CD4-positive, alpha-beta T cell treated with Interleukin-10 for 1 hour (primary cell): ENCODE measurements at places on chromosomes 6 and 20.

GRCh38 chr6:161108916-161109315 is 117.3 kb downstream of the MAP3K4 start:
- no peak for DNase-seq

DNA sequence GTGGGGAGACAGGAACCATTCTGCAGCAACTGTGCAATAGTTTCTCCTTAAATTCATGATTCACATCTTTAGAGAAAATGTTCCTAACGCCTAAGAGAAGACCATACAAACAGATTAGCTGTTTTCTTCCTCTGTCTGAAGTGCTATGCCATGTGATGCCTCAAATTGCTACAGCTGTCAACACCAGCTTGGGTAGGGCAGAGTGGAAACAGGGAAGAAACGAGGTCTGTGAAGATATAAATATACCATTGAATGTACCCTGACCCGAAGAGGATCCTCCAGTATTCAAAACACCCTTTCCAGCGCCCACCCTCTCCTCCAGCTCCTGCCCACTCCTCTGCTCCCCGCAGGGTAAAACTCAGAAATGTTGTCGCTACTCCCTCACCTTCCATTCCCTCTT is 40.3 kb upstream of the PRND start:
- DNase-seq: no peak

- peak; percentile 18 for DNase-seq
Measured at GRCh38 chr6:125749865-125750691, 646 bp downstream of the HEY2 start.

GRCh38 chr20:7657569-7657968 is 282.7 kb downstream of the HAO1 start:
- DNase-seq: no peak

DNA sequence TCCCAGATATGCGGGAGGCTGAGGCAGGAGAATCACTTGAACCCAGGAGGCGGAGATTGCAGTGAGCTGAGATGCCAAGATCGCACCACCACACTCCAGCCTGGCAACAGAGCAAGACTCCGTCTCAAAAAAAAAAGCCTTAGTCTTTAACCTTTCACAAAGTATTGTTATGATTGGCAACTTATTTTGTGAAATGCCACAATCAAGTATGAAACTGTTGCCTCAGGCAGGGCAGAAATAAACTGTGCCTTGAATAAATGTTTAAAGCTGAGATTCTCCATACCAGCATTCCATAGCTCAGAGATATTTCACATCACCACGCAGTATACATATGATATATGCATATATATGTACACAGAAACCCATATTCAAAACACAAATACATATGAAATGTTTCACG is 120.1 kb upstream of the CCDC28A start:
- DNase-seq: no peak

GRCh38 chr6:16712931-16713484 is 48.3 kb downstream of the ATXN1 start:
- peak; percentile 57 for DNase-seq

DNA sequence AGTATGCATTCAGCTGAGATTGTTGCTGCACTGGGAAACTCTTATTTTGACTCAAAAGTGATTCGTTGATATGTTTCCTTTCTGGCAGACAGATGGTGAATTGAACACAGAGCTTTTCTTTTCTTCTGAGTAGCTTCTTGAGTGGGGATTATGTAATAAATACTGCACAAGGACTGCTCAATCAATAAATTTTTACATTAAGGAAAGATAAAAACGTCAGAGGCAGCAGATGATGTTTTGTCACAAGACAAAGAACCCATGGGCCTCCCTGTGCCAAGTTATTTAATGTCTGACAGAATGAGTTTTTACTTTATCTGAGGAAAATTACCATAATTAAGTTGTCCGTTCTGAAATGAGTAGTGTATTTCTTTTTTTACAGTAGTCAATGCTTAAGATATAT is 460.3 kb downstream of the UTRN start:
- no peak for DNase-seq

GRCh38 chr6:121426686-121427085 is 8.8 kb upstream of the GJA1 start:
- no peak for DNase-seq

DNA sequence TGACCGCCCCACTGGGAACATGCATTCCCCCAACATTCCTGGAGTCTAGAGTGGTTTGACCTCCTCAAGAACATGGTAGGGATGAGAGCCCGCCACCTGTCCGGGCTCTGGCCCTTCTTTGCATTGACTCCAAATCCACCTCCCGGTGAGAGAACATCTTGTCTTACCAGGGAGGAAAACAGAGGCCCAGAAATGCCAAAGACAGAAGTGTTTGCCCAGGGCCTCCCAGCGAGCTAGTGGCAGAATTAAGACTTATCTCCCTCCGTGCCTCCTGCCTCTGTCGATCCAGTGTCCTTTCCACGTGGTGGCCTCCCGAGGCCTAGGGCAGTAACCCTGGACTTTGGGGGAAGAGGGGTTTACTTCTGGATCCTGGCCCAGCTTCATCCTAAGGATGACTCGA is 134.8 kb downstream of the JPH2 start:
- no peak for DNase-seq

DNA sequence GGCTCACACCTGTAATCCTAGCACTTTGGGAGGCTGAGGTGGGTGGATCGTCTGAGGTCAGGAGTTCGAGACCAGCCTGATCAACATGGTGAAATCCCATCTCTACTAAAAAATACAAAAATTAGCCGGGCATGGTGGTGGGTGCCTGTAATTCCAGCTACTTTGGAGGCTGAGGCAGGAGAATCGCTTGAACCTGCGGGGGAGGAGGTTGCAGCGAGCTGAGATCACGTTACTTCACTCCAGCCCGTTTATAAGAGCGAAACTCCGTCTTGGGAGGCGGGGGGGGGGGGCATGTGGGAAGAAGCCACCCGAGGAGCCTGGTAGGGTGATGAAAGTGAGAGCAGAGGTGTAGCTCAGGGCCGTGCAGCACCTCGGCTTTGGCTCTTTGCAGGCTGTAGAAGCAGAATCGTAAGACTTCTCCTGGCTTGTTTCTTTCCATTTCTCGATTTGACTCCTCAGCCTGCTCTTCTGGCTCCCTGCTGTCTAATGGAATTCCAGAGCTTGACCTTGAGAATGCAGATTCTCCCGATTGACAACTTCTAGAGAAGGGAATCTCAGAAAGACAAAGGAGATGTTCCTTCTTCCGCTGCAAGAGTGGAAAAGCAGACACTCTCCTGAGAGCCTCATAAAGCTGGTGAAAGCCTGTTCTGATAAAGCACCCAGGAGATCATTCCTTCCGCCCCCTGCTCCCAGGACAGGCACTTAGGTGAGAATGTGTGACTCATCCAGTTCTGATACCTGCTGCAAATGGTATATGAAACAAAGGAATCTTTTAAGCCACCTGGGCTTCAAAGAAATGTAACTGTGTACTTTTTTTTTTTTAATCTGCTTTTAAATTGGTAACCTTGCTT is 26.0 kb upstream of the PPP1R16B start:
- DNase-seq: no peak

- DNase-seq: no peak
Measured at GRCh38 chr6:16735014-16735413, 26.2 kb downstream of the ATXN1 start.

DNA sequence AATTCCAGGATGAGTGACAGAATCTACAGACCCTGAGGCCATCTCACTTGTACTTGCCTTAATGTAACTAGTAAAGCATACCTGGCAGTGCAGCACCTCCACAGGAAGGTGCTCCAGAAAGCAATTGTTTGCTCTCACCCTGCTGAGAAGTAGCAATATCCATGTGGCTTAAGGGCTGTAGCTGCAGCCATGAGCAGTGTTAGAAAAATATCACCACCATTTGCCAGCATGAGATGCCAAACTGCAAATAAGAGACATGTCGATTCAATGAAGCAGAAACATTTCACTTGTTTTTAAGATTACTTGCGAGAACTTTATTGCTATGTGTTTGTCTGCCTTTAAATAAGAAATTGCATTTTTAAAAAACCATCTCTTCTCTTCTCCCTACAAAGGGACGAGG is 151.5 kb downstream of the PRL start:
- DNase-seq: no peak

- no peak for DNase-seq
Measured at GRCh38 chr6:1617466-1618310, 8.0 kb downstream of the FOXC1 start.

DNA sequence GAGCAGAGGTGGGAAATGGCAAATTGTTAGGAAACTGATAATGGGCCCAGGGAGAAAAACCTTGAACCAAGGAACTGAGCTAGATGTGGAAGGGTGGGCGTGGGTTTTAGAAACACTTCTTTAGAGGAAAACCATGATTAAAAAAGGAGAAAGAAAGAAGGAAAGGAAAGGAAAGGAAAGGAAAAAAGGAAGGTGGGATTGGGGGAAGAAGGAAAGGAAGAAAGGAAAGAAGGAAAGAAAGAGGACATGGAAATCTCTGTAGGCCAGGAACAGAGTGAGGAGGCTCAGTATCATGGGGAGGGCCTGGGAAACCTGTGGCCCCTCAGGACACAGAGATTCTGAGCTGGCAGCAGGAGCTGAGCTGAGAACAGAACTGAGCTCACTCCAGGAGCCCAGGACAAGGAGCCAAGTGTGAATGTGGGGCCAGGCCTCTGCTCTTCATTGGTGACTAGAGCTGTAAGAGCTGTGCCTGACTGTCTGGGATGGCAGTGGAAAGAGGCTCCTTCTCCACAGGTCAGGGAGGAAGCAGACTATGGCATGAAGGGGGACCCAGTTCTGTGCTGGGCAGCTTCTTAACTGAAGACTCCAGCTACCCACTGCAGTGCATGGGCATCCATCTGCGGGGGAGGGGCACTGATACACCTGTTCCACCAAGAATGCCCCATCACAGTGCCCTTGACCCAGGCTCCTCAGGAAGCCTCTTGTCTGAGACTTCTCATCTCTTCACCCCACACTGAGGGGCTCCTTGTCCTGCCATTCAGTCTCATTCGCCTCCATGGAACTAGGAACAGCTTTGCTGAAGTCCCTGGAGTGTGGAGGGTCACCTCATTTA is 116.1 kb upstream of the BACH2 start:
- DNase-seq: no peak

DNA sequence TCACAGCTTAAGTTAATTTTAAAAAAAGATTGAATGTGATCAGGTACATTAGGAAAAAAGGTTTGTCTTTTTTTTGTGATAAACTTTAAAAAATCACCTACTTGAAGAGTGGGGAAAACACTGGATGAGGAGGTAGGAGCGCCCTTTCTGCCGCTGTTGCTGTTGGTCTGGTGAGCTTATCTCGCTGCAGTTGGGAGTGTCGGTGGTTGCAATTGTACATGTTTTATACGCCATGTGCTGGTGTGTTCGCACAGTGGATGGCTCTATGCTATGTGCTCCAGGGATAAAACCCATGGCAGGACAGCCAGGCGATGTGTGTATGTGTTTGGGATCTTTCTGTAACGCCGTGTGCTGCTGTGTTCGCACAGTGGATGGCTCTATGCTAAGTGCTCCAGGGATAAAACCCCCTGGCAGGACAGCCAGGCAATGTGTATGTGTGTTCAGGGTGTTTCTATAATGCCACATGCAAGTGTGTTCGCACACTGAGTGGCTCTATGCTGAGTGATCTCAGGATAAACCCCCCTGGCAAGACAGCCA is 1.7 kb downstream of the SLC22A3 start:
- no peak for DNase-seq

- DNase-seq: no peak
Measured at GRCh38 chr6:55937951-55938690, 62.7 kb upstream of the BMP5 start.

GRCh38 chr6:82074556-82074955 is 173.0 kb downstream of the IBTK start:
- DNase-seq: no peak

DNA sequence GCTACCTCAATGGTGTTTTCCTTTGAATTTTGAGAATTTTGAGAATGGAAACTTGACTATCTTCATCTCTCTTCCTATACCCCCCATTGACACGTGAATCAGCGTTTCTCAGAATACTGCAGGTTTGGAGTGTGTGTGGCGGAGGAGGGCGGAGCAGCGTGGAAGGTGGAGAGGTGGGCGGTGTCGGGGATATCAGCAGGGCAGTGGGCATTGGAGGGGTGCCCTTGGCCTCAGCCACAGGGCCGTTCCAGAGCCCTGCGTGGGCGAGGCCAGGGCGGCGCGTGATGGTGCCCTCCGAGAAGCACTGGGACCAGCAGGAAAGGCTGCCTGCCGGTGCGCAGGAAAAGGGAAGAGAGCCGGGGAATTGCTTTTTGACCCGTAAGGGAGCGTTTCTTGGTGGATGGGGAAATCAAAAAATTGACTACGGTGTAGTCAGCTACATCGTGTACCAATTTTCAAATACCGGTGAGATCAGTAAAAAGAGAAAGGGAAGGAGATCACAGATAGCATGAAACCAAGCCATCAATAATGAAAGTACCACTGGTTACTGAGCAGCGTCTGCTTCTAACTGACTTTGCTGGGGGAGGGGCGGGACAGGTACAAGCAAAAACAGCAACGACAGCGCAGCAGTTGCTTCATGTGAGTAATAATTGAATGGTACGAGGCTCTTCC is 82.7 kb upstream of the DUSP22 start:
- DNase-seq: peak; percentile 49

DNA sequence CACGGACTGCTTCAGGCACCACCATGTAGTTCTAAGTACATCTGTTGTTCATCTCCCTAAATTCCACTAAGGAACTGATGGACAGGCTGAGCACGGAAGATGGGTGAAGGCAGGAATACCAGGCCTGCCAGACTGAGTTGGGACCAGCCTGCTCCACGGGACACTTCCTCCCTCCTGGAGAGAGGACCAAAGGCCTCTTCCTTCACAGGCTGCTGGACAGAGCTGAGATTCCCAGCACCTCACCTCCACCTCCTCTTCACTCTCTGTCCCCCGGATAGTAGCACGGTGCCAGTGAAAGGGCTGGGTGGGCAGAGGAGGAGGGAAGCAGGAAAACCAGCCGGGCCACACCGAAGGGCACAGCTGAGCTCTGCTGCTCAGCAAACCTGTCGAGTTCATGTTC is 22.9 kb upstream of the TCFL5 start:
- no peak for DNase-seq

DNA sequence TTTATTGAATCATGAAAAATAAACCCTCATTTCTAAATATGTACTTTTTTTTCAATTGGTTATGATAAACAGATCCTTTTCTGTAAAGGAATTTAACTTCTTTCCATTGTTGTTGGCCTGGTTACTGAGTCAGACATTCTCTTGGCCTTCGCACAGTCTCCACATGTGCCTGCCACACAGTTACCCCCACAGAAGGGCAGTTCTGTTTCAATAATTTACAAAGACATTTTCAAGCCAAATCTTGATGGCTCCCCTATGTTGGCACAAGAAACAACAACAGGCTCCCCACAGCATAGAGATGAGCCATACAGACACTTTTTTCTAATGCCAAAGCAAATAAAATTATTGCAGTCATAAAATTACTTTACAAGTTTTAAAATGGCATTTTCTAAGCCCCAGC is 55.6 kb upstream of the BEND6 start:
- no peak for DNase-seq

DNA sequence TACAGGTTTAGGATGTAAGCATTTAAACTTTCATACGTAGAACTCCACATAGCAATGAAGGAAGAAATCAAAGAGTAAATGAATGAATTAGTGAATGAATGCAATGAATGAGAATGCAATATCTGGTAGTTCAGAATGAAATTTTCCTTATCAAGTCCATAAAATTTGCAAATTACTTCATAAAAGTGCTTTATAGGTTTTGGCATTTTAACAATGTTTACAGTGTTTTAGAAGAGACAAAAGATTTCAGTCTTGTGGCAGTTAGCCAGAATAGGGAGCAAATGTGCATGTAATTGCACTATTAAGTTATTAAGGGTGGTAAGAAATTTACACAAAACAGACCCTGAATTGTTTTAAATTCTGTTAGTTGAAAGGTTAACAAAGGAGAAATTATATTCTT is 739.4 kb upstream of the FLRT3 start:
- DNase-seq: no peak
